ENCODE measurements at places on chromosomes 4 and X. TPM values are rescaled to one million over a fixed set of nuclear protein-coding genes. Genes with fewer than 3 reads are reported as not detected.

GRCh38 chrX:25156832-25157231 is 141.1 kb upstream of the ARX start:
- no peak for DNase-seq

MAMLD1 gene
- 0.52 TPM for total RNA-seq

- peak; percentile 82 for DNase-seq
These were observed 66.0 kb downstream of the TBL1X start for GRCh38 chrX:9530848-9531274.

DNA sequence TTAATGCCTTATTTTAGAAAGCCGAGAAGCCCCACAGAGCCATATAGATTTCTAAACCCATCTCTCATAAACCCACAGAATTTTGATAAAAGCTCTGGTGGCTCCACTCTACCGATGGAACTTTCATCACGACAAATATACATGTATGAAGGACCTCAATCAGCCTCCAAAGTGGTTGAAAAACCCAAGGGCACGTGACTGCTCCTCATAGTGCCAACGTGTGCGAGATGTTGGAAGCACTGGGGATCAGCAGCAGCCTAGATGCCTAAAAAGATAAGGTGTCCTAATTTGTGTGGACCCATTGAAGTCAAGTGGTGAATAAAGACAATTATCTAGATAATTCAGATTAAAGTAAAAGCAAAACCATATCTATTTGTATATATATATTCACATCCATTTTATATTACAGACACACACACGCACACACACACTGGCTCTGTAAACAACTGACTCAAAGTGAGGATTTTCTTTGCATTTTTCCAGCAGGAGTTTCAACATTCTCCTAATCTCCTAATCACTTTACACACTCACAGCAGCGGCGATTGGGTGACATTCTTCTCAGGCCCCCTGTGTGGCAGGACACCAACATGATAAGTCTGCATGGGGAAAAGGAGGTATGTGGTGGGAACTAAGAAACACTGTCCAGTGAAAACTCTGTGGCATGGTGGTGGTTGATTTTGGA is 2.8 kb upstream of the PITX2 start:
- DNase-seq = no peak

All from renal cortical epithelial cell (primary cell).